ENCODE measurements at places on chromosomes 3 and 15.

- no peak overlapping the region for H3K27ac ChIP-seq
- DNase-seq, result no peak
- no peaks in the 10 kb centered on the region for H3K36me3 ChIP-seq
- no peaks in the 10 kb centered on the region for H3K27me3 ChIP-seq
These were observed 507.1 kb downstream of the GRM7 start for GRCh38 chr3:7367968-7368367.

- H3K4me3 ChIP-seq, result no peak overlapping the region
- no peak for DNase-seq
- H3K27me3 ChIP-seq, result no peaks in the 10 kb centered on the region
These were observed 83.2 kb downstream of the RAB11A start for GRCh38 chr15:65952391-65953053.

GRCh38 chr3:105931500-105931899, 62.7 kb upstream of the CBLB start:
- no peak overlapping the region for H3K4me3 ChIP-seq
- no peaks in the 10 kb centered on the region for H3K4me1 ChIP-seq
- no peak for DNase-seq
- H3K27me3 ChIP-seq, result no peaks in the 10 kb centered on the region
- no peaks in the 10 kb centered on the region for H3K36me3 ChIP-seq

- H3K4me3 ChIP-seq, result no peak overlapping the region
- no peaks in the 10 kb centered on the region for H3K36me3 ChIP-seq
- peak overlapping the region; percentile 97 for H3K27ac ChIP-seq
- peak; percentile 63 for DNase-seq
These were observed 31.7 kb downstream of the HMCES start for GRCh38 chr3:129310111-129311011.

DNA sequence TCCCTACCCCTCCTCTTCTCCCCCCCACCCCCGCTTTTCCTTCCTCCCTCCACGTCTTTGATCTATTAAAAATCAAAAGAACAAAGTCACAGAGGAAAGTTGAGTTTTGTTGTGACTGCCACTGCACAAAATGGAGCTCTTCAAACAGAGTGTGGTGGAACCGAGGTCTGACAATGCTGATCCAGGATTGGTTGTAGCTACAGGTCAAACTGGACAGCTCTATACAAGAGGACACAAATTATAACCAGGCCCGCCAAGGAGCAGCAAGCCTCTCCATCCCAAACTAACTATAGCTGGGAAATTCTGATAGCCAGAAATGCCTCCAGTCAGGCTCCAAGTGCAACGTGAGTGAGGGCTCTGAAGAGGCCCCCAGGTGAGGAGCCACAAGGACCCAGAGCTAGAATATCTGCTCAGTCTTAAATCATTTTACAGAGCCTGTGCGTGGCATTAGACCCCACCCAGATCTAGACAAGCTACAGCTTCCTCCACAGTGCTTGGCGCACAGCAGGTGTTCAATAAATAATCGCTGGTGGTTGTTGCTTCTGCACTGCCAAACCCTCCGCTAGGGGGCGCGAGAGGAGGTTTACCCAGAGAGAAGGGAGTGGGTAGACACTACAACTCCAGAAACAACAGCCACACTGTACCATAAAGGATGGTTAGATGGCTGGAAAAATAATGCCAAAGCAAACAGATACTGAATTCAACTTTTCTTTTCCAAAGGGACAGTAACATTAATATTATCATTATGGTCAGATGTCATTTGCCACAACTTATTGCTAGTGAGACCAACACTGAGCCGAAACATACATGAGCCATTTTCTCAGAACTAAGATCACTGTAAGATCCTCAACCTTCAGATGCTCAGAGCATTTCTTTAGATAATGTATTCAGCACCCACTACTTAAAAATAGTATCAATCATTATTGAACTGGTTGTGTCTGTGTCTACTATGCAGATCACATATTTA, 44.6 kb downstream of the ZIC4 start:
- DNase-seq, result no peak
- no peaks in the 10 kb centered on the region for H3K27me3 ChIP-seq
- no peak overlapping the region for H3K4me3 ChIP-seq
- H3K4me1 ChIP-seq, result no peaks in the 10 kb centered on the region
- H3K27ac ChIP-seq, result no peak overlapping the region
- no peaks in the 10 kb centered on the region for H3K36me3 ChIP-seq

DNA sequence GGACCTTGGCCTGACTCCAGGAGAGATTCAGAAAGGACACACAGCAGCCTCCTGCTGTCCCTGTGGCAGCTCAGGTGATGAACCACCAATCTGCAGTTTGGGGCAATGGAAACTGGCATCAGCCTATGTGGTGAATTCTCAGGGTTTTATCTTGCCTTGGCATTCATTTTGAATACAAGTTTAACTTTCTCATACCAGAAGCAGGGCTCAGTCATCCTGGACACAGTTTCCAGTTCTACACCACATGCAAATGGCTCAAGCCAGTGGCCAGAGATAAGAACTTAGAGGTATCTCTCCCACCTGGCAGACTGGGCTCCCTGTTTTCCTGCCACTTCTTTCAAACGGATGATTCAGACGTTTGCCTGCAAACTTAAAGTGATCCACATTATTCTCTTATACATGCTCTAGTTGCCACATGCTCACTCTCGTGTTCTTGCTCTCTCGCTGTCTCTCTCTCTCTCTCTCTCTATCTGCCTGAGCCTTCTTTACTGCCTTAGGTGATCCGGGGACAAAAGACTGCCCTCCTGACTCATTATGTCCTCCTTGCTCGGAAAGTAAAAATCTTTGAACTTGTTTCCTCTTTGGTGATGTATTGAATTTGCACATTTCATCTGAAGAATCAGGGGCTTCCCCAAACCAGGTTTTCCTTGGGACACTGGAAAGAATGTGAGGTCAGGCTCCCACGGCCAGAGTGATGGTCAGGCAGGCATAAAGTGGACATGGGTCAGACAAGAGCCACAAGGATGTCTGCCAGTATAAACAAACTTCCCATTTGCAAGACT, 99.6 kb upstream of the STT3B start:
- H3K27ac ChIP-seq, result no peak overlapping the region
- H3K36me3 ChIP-seq, result no peaks in the 10 kb centered on the region
- no peaks in the 10 kb centered on the region for H3K27me3 ChIP-seq
- H3K4me3 ChIP-seq, result no peak overlapping the region
- no peaks in the 10 kb centered on the region for H3K4me1 ChIP-seq

- H3K27ac ChIP-seq, result no peak overlapping the region
- no peaks in the 10 kb centered on the region for H3K36me3 ChIP-seq
- no peak overlapping the region for H3K4me3 ChIP-seq
- H3K4me1 ChIP-seq, result no peaks in the 10 kb centered on the region
- DNase-seq, result no peak
These were observed 47.0 kb downstream of the THSD4 start for GRCh38 chr15:71162309-71162708.

DNA sequence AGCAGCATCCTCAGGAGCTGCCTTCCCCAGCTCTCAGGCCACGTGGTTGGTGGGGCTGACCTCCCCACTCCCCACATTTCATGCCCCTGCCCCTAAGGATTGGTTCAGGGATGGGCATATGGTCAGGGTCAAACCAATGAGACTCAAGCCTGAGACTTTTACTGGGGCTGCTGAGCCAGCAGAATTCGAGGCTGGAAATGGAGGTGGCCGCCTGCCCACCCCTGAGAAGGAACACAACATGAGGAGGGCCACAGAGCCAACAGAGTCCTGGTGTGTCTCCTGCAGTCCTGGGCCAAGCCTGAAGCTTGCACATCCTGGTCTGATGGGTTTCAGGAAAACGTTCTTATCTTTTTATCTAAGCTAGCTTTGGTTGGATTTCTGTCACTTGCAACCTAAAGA, 5.9 kb downstream of the EHD4 start:
- peak overlapping the region; percentile 96 for H3K27ac ChIP-seq
- no peaks in the 10 kb centered on the region for H3K27me3 ChIP-seq
- DNase-seq, result no peak
- H3K4me1 ChIP-seq, result peaks cover 11% of the 10 kb centered on the region
- H3K36me3 ChIP-seq, result no peaks in the 10 kb centered on the region
- H3K4me3 ChIP-seq, result no peak overlapping the region
